T follicular helper cell (primary cell): ENCODE measurements at places on chromosomes 7 and 10.
A peak's percentile ranks its signal among the peaks of the same experiment; 100 is the strongest.

DNA sequence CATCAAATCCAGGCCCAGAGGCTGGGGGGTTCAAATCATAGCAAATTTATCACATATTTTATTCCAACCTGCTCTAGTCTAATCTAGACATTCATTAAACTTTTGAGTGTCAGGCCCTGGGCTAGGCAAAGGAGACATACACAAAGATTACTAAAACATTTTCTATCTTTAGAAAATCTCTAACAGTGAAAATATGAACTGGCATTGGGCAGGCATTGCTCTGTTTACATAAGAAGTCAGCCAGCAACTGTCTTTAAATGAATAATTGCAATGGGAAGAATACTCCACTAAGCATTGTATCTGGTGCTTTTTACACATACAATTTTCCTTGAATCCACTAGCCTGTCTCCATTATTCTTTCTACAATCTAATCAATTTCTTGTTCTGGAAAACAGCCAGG lies 222.5 kb upstream of the LRRN3 start:
- no peak for DNase-seq

DNA sequence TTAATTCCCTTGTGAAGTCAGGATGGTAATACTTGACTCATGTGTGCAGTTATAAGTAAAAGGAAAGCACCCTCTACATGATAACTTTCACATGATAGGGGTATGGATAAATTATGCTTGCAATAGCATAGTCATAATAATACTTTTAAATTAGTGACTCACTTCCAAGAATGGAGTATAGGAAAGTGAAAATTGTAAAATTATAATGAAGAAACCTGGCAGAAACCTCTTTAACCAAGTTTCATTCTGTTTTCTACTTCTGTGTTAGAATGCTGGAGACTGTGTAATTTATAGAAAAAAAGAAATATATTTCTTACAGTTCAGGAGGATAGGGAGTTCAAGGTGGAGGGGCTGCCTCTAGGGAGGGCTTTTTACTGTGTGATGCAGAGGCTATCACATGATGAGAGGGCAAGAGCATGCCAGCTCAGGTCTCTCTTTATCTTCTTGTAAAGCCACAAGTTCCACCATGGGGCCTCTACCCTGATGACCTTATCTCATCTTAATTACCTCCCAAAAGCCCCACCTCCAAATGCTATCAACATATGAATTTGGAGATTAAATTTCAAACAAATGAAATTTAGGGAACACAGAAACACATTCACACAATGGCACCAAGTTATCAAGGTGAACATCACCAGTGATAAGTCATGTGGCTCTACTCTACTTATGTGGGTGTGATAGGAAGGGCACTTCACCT lies 43.2 kb downstream of the HDAC9 start:
- no peak for DNase-seq

GRCh38 chr10:73971636-73972354 lies 26.1 kb upstream of the VCL start:
- no peak for DNase-seq

- peak; percentile 4 for DNase-seq
These were observed 179.5 kb upstream of the IMMP2L start for GRCh38 chr7:111741811-111742240.

GRCh38 chr10:114223066-114223465 lies 16.0 kb upstream of the VWA2 start:
- DNase-seq: no peak

DNA sequence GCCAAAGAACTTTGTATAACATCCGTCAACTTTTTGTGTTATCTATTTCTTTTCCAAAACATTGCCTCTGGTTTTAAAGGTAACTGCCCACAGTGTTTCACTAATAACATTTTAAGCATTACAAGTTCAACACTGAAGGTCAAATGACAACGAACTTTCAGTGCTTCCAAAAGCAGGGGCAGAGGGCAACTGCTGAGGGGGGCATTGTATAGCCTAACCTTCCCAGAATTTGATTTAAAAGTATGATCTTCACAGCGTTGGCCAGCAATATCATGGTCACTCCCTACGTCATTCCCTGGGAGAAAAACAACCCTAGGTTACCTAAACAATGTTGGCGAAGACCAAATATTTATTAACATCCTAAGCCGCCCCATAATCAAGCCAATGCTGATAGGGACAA lies 2.5 kb upstream of the GOT1 start:
- no peak for DNase-seq

- no peak for DNase-seq
These were observed 37.2 kb downstream of the PRSS2 start for GRCh38 chr7:142807855-142808460.

GRCh38 chr7:43956027-43956426 lies 29.8 kb downstream of the UBE2D4 start:
- DNase-seq: no peak

- no peak for DNase-seq
These were observed 8.5 kb downstream of the CRCP start for GRCh38 chr7:66123175-66123528.

DNA sequence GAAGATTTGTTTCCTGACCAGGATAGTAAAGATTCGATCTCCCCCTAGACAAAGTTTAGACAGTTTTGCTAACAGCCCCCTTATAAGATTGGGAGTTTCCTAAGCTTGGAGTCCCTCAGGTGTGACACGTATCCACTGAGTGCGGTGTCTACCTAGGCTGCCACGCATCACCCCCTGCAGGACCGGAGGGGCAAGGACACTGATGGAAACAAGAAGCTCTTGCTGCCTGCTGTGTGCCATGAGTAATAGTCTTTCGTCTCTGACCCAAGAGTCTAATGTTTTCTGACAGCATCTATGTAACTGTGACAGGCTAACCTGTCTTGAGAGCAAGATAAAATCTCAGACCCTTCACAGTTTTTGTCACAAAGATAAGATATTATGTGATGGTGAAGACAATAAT lies 173.5 kb downstream of the SEMA3E start:
- DNase-seq: no peak

- DNase-seq: no peak
These were observed 109.5 kb downstream of the PHF14 start for GRCh38 chr7:11083214-11083568.

DNA sequence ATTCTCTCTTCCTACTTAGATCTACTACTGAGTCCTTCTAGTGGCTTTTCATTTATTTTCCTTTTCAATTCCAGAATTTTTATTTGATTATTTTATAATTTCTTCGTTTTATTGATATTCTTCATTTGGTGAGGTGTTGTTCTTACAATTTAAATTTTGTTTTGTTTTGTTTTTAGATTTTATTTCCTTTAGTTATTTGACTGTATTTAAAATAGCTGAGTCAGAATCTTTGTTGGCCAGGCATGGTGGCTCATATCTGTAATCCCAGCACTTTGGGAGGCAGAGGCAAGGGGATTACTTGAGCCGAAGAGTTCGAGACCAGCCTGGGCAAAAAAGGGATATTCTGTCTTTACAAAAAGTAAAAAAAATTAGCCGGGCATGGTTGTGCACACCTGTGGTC lies 36.1 kb downstream of the AKAP9 start:
- DNase-seq: no peak

DNA sequence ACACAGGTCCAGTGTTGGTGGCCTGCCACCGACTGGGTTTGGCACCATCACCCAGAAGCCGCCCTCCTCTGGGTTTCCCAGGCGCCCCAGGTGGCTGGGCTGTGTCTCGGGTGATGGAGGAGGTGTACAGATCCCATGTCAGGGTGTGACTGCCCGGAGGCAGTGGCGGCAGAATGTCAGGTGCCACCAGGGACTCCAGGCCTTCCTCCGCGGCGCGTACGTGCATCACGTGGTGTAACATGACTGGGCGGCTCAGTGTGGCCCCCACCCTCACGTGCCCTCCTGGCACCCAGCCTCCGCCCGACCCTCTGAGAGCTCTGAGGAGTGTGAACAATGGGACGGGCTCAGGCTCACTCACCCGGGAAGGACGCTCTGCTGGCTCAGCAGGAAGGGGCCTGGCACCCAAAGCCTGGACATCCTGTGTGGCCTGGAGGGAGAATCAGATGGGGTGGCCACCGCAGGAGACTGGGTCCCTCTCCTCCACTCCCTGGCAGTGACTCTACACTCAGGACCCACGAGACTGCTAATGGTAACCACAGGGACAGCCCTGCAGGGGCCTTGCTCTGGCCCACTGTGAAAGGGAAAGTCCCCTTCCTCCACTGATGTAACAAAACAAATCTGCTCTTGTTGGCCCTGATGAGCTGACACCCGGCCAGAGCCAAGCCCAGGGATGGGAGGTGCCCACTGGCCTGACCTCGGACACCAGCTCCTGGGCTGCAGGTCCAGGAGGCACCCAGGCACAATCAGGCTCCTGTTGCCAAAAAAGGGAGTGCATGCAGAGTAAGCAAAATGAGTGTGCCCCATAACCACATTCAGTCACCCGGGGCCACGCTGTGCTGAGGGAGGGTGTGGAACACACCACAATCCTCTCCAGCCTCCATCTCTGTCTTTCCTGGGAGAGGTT lies 164.8 kb downstream of the PRKAG2 start:
- DNase-seq: no peak

- no peak for DNase-seq
These were observed 20.8 kb upstream of the ZNF800 start for GRCh38 chr7:127413326-127413725.

GRCh38 chr10:13095094-13095493 lies 4.9 kb upstream of the OPTN start:
- DNase-seq: no peak

DNA sequence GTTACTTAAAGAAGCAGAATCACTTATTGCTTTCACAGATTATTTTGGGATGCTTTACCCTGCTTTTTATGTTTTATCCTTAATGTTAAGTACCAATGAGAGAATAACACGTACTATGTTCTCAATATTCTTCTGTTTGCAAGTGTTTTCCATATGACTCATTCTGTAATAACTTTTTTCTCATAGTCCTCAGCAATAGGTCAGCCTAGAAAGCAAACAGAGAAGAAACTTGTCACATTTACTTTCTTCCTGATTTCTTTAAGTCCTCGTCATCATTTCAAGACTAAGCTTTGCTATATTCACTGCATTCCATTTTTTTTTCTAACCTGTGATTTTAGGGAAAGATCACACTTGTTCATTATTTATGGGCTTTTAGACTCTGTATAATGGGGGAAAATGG lies 6.8 kb upstream of the AGR2 start:
- DNase-seq: no peak

DNA sequence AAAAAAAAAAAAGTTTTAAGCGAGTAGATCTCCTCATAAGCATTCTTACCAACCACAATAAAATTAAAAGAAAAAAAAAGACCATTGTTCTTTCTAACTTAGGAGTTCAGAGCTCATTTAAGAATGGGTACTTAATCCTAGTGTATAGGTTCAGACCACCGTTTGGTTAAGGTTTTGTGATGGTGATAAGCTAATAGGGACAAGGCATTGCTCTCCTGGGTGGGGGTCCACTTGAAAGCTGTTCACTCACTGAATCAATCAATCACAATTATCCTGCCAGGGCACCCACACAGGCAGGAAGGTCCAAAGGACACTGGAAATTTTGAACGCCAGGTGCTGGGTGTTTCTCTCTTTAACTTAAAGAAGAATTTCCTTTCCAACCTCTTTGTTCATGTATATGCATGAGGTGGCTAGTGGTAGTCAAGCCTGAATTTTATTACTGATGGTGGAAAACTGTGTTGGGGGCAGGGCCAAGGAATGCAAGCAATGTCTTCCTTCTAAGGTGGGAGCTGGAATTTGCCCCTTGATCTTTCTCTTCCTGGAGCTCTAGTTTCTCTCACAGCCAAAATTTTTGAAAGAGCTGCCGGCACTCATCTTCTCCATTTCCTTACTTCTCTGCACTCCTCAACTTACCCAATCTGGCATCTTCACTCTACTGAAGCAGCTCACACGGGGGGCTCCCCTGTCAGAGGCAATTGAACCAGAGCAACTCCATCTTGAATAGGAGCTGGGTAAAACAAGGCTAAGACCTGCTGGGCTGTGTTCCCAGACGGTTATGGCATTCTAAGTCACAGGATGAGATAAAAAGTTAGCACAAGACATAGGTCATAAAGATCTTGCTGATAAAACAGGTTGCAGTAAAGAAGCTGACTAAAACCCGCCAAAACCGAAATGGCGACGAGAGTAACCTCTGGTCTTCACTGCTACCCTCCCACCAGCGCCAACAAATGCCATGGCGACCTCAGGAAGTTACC lies 7.5 kb upstream of the FAM131B start:
- DNase-seq: no peak

DNA sequence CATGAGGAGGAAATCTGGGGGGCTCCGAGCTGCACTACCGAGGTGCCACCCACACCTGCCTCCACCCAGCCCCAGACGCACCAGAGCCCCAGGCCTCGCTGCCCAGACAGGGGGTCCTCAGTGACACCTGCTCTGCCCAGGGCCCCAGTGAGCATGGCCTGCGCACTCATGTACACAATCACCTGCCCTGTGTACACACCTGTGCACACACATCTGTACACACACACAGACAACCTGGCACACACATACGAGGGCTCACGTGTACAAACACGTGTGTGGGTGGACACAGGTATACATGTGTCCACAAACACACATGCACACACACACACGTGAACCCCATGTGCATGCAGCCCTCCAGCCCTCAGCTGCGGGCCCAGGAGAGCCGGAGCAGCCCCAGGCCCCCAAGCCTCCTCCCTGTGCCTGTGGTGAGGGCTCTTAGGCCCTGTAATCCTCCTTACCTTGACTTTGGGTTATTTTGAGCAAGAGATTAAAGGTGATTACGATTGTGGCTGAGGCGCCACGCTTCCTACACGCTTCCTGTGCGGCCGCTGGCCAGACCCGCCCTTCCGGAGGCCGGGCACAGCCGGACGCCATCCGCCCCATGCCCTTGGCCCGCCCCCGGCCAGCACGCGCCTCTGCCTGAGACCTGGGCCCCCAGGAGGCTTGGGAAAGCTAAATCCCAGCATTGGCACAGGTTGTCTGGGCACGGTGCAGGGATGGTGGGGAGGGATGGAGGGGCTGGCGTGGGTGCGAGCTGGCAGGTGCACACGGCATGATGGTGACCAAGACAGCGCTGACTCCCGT lies 71.9 kb downstream of the ELFN1 start:
- DNase-seq: no peak

- no peak for DNase-seq
These were observed 55.5 kb upstream of the FIGNL1 start for GRCh38 chr7:50505553-50506210.

GRCh38 chr7:151889406-151890354 lies 12.8 kb upstream of the PRKAG2 start:
- DNase-seq: no peak

DNA sequence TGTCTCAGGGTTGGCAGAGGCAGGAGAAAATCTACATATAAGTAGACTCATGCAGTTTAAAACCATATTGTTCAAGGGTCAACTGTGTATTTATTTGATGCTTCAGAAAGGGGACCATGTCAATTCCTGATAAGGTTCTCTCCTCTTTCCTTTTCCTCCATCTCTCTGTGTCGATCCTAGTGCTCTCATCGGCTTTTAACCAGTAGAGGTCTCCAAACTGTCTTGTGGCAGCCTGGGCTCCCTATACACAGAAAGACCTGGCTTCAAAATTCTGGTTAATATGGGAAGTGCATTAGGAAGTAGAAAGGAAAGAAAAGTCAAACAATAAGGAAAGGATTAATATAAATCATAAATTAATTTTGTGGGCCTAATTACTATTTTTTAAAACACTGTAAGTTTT lies 304.4 kb upstream of the C7orf33 start:
- DNase-seq: no peak

DNA sequence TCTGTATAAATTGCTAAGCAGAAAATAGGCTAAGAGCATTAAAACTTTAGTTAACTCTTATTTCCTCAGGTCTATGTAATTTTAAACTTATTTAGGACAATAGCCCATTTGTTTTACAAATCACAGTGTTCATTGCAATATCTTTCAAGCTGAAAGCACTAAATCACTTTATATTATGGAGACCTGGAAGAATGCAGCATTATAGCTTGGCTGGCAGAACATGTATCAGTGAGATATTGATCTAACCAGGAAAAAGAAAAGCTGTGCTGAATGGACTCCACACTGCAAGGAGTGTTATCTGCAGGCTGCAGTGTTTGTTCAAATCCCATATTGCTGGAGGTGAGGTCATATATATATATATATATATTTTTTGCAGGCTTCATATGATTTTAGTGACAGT lies 517.5 kb downstream of the NRG3 start:
- no peak for DNase-seq
